ENCODE measurements at places on chromosomes 13 and 19.

DNA sequence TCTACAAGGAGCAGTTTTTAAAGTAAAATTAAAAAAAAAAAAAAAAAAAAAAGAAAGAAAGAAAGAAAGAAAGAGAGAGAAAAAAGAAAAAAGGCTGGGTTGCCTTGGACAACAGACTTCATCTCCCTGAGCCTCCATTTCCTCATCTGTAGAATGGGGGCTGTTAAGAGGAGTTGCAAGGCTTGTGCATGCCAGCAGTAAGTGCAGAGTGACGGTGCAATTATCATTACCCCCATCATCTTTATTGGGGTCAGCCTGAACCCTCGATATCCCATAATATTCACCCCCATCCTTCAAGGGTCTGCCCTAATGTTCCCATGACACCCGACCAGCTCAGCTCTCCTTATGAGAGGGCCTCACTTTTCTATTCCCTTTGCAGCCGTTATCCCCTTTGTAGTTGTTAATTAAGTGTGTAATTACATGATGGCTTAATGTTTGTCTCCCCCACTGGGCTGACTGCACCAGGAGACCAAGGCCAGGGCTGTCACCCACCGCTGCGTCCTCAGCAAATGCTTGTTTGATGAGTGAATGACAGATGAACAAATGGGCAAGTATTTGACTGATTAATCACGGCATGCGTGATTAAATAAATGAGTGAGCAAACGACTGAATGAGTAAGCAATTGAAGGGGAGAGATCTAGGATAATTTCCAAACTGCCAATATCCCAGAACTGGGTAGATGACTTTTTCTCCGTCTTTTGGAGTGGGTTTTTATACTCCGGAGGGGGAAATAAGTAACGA is 10.1 kb downstream of the FOSB start:
- no peak for ATAC-seq

- ATAC-seq: no peak
Observed at GRCh38 chr13:51999510-51999911, 11.7 kb downstream of the ATP7B start.

- no peak for ATAC-seq
Observed at GRCh38 chr19:7685546-7686445, 5.2 kb downstream of the TRAPPC5 start.

DNA sequence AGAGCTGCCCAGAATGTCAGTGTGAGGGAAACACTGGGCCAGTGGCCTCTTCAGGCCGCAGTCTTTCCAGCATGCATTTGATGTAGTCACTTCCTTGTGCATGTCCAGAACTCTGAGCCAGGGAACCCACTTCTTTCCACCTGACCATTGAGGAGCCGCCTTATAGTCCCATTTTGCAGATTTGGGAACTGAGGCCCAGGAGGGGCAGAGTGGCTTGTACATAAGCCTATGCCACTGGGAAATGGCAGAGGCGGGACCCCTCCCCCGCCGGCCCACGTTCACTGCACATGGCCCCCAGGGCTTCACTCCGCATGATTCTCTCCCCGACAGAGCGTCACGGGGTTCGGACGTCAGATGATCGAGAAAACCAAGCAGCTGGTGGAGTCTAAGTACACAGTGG is 5.6 kb upstream of the SPIB start:
- no peak for ATAC-seq

GRCh38 chr19:20964798-20965197 is 41.7 kb downstream of the ZNF85 start:
- no peak for ATAC-seq

DNA sequence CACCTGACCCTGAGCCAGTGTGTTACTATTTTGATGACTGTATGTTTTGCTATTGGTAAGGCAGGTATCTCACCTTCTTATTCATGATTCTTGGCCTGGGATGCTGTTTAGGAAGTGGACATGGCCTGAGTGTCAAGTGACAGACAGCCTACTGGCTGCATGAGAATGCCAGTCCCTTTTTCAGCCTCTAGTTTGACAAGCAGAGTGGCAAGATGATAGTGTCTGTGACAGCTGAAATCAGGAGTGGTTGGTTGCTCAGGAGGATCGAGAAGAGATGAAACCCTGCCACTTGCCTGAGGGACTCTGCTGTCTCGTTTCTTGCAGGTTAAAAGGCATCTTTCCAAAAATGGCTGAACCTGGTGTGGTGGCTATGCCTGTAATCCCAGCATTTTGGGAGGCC is 7.1 kb upstream of the ELOF1 start:
- no peak for ATAC-seq

- peak; percentile 79 for ATAC-seq
Observed at GRCh38 chr19:50300814-50301606, 28.2 kb downstream of the KCNC3 start.

DNA sequence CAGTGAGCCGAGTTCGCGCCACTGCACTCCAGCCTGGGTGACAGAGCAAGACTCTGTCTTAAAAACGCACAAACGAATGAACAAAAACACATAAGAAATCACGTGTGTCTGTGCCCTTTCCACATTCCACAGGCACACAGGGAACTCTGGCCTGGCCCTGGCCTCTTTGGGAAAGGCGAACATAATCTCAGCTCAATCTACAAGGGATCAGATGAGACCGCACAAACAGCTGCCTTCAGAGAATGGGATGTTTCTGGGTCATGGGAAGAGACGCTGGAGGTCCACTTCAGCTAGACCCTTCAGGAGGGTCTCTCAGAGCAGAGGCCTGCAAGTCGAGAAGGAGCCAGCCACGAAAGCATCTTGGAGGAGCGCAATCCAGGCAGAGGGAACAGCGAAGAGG is 6.3 kb upstream of the CRTC1 start:
- ATAC-seq: no peak

- ATAC-seq: no peak
Observed at GRCh38 chr13:101925731-101926130, 473.3 kb downstream of the ITGBL1 start.

DNA sequence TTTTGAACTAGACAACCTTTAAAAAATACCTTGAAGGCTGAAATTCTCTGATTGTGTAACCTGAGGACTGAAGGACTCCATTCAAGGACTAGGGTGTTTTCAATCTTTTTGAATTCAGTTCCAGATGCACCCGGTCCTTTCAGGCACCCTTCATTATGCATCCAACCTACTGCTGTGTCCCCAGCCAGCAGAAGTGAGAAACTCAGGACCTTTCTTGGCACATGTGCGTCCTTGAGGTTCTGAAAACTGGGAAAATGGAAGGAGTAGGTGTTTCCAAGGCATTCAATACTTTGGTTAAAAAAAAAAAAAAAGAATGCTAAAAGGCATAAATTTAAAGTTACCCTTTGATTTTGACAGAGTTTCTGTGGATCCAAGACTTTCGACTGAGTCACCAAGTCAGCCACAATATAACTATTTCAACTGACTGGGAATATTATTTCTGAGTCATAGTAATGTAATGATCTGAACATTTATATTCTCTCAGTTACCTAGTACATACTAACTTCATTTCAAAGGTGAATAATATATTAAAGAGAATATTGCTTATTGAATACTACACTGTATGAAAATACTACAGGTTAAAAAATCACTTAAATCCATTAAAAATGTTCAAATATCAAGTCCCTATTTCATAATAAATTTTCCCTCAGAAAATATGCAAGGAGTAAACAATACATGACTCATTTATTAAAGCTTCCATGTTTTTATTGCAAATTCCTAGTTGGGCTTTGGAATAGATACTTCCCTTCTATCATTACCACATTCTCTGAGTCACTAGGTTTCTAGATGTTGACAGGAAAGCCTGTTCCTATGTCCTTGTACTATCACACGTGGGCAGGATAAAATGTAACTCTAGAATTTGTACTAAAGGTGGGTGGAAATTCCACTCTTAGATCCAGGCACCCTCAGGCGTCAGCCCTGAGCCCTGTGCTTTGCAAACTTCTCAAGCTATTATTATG is 2.4 kb upstream of the ITGBL1 start:
- ATAC-seq: peak; percentile 78

- ATAC-seq: no peak
Observed at GRCh38 chr13:95756072-95756471, 79.1 kb downstream of the DNAJC3 start.

GRCh38 chr13:32588736-32589135 is 2.5 kb downstream of the PDS5B start:
- no peak for ATAC-seq

DNA sequence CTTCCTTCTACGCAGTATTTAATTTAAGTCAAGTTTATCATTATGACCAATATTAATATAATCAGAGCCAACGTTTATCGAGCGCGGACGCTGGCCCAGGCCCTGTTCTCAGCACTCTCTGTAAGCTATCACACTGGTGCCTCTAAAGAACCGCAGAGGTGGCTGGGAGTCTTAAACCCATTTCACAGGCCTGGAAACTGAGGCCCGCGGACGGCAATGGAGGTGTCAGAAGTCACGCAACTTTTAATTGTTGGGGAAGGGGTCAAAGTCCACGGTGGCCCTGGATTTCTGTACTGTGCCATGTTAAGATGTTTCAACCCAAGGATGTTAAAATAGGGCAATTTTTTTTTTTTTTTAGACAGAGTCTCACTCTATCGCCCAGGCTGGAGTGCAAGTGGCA is 8.8 kb downstream of the PTPRS start:
- ATAC-seq: no peak

GRCh38 chr13:28316836-28317235 is 178.1 kb downstream of the FLT1 start:
- no peak for ATAC-seq

DNA sequence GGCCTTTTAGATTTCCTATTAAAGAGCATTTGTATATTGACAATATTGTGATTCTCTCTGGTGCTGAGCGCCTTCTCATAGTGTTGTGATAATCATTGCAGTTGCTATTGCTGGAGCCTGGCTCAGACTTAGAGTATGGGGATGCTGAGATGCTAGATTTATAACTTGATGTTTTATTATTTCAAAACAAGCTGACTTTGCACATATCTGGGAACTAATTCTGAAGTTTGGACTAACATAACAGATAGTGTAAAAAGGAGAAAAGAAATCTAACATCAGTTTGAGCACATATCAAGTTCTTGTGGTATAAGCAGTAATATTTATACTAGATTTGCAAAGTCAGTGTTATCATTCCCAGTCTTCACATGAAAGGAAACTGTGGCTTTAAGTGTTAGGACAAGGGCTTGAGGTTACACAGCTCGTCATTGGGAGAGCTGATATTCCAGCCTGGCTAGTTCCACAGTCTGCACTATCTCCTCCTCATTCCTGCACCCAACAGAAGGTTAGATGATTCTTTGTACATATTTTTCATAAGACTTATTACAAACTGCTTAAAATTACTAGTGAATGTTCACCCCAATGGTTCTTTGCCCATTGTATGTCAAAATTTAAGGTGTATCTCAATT is 279.8 kb downstream of the MTUS2 start:
- no peak for ATAC-seq

DNA sequence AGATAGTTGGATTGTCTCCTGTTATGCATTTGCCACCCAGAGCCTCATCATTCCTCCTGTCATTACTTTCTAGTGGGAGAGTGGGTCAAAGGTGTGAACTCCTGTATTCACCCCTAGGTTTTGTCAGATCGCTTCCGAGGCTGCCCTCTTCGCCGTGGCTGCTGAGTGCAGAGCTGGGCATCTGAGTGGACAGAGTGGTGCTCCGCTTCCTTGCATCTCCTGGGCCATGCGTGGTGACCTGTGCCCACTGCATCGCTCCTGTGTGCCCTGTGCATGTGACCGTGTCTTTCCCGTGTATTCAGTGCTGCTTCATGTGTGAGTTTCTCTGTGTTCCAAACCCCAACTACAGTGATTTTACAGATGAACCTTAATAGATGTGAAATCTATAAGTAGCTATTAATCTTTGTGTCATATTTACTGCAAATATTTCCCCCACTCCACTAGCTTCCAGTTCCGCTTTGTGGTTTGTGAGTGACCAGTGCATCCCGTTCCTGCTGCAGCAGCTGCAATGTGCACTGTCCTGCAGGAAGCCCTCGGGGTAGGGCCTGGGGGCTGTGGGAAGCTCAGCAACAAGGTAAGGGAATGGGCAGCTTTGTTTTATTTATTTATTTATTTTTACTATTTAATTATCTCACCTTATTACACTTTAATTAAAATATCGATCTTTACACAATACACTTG is 53.1 kb downstream of the C13orf46 start:
- ATAC-seq: no peak

DNA sequence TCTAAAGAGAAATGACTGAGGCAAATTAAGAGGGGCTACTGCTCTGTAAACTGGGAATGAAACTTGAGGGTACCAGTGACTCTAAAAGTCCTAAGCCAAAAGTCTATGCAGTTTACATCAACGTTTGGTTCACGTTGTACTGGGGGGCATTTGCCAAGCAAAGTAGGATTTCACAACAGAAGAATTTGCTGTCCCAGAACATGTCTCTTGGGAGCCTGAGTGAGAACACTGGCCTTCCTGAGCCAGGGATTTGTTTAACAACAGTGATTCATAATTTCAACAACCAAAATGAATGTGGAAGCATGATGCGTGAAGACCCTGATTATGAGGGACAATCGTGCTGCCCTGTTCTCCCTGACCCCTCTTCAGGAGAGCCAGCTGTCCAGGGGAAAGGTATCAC is 178.0 kb downstream of the OXGR1 start:
- ATAC-seq: no peak

DNA sequence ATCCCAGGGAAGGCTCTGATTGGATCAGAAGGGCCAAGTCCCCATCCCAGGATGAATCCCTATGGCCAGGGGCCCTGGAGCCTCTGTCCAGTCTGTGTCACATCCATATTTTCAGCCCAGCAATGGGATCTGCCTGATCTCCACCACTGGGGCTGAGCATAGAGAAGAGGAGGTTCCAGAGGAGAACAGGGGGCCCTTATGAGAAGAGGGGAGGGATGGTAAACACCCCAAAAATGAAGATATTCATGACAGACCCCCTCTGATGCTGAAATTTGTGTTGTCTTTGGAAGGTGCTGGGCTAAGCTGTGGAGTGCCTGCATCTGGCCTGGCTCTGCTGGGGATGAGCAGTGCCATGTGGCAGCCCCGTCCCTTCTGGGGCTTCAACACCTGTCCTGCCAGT is 14.5 kb downstream of the KLHL26 start:
- ATAC-seq: no peak

- no peak for ATAC-seq
Observed at GRCh38 chr13:72737033-72737432, 9.3 kb downstream of the BORA start.

- ATAC-seq: no peak
Observed at GRCh38 chr19:34589730-34590129, 87.2 kb downstream of the SCGB2B2 start.

DNA sequence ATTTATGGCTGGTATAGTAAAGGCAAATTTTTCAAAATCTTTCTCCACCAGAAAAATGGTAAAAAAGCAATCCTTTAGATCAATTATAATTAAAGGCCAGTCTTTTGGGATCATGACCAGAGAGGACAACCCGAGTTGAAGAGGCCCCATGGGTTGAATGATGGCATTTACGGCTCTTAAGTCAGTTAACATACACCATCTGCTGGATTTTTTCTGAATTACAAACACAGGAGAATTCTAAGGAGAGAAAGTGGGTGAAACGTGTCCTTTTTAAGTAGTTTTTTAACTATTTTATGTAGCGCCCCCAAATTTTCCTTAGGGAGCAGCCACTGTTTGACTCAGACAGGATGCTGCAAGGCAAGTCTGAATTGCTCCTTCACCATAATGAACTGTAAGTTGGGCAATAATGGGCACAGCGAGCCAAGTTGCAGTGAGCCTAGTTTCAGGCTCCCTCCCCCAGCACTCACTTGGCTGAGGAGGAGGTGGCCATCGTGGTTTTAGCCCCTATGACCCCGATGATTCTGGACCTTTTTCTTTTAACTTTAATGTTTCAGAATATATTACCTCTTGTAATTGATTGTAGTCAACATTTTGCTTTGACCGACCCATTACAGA is 13.6 kb upstream of the ZNF611 start:
- ATAC-seq: no peak

Measured in esophagus mucosa (tissue), 1 donor.